Bronchial epithelial cell (primary cell): ENCODE measurements at places on chromosomes 2 and 18. TPM values are rescaled to one million over a fixed set of nuclear protein-coding genes. Genes with fewer than 3 reads are reported as not detected.

DNA sequence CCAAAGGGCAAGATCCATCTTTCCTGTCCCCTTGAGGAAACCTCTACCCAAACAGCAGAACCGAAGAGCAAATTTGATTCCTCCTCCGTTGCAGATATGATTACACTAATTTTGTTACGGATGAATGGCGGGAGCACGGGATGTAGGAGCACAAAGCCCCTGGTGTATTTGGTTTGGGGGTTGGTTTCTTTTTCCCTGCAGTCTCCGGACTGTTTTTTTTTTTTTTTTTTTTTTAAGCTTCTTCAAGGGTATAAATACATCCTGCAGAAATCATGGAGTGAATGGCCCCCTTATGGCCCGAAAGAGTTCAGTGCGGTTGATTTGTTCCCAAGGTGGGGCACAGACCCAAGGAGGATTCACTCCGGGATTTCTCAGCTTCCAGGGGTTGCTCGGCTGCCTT, 135.3 kb upstream of the SH3BP4 start:
- DNase-seq = no peak

GRCh38 chr2:176125772-176126054, 3.2 kb downstream of the HOXD9 start:
- no peak for DNase-seq

- DNase-seq = no peak
Measured at GRCh38 chr2:45211636-45212035, 202.4 kb upstream of the SIX2 start.

- DNase-seq = no peak
Measured at GRCh38 chr2:51553476-51553875, 521.5 kb upstream of the NRXN1 start.

Gene PHOSPHO2
- 2.4 and 4.0 TPM in 2 replicates for total RNA-seq

Gene EPB41L3
- 0.53 and 7.4 TPM in 2 replicates for total RNA-seq
